ENCODE measurements at places on chromosomes 7 and 10.

DNA sequence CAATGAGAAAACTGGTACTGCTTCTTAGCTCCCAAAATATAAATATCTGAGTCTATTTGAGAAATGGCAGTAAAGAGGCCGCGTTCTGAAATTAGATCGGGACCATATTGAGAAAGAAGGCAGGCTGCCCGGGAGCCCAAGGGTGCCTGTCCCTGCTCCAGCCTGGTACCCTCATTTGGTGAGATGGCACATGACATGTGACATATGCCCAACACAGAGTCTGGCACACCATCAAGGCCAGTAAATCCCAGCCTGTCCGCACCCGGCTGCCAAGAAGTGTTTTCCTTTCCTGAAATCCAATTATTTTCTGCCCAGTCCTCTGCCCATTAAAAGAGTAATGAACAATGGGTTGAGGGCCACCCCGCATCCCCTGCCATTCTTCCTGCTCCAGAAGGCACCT is 66.4 kb downstream of the CDH23 start:
- no peak for DNase-seq

DNA sequence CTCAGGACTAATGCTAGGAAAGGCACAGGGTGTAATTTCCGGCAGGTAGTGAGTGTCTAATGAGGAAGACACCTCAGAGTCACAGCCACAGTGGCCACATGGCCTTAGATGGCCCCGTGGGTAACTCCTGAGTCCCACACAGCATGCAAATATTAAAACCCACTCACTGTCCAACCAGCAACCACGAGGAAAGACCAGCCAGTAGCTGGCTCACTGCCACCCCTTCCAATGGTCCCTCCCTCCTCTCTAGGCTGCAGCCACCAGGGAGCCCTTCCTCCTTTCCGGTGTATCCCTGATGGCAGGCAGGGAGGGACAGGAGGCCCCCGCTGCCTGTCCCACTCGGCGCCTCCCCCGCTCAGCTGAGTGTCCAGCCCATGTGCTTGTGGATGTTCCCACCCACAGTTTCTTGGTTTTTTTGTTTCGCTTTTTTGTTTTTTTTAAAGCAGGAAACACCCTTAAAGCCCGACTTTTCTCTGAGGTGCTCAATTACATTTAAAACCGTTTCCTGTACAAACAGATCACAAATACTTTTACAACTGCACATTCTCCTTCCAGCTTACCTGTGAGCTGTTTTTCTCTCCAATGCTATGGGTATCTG is 9.2 kb downstream of the BNIP3 start:
- no peak for DNase-seq

DNA sequence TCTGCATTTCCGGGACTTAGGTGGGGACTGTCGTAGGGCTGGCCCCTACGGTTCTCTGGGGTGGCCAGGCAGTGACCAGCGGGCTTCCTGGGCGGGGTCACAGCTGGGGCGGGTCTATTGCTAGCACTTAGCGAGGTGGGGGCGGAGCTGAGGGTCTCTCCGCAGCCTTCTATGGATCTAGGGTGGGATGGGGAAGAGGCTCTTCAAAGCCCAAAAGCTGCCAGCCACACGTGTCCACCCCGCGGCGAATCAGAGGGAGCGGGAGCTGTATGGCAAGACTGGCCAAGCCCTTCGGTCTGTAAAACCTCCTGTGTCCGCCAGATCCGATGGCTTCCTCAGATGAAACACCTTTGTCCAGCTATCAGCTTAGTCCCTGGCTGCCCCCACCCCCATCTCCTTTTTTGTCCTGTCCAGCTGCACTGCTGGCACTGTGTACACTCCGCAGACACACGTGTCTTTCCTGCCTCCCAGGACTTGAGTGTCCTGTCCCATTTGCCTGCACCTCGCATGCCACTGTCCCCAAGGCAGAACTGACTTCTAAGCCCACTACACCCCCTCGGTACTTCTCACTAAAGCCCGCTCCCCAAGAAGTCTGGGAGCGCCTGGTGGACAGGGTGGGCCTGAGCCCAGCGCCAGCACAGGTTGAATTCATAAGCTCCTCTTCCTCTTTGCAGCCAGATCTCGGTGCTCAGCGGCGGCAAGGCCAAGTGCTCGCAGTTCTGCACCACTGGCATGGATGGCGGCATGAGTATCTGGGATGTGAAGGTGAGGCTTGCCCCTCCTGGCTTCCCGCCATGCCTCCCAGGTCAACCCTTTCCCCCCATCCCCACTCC is 14.8 kb downstream of the PDAP1 start:
- DNase-seq: no peak

- DNase-seq: peak; percentile 95
Observed at GRCh38 chr7:132501956-132502355, 74.3 kb downstream of the PLXNA4 start.

DNA sequence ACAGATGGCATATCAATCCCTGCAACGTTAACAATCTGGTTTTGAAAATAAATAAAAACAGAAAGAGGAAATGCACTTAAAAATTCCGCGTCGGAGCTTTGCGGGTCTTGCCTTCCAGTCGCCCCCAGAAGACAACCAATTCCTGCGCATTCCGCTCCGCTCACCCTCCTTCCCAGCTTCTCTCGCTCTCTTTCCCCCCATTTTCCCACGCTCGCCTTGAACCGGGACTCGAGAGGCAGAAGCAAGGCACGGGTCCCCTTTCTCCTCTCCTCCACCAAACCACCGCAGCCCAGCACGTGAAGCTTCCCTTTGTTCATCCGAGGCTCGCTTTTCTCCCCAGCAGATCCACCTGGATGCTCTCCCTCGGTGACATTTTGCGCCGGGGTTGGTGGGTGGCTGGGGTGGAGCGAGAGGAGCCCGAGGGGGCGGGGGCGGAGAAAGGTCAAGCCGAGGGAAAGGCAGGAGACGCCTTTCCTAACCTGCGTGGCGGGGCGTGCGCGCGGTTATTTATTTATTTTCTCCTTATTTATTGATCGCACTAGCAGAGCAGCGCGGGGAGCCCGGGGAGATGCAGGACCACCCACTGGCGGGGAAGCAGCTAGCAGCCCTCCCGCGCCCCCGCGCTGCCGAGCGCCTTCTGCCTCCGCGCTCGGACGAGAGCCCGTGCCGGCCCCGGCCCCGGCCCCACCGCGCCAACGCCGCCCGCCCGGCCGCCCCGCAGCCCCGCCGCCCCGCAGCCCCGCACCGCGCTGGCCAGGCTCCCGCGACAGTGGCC is at the start of gene KCND2:
KCND2 (plus strand) TSS at position 475 of the 775 bp plus-strand sequence.
- no peak for DNase-seq

DNA sequence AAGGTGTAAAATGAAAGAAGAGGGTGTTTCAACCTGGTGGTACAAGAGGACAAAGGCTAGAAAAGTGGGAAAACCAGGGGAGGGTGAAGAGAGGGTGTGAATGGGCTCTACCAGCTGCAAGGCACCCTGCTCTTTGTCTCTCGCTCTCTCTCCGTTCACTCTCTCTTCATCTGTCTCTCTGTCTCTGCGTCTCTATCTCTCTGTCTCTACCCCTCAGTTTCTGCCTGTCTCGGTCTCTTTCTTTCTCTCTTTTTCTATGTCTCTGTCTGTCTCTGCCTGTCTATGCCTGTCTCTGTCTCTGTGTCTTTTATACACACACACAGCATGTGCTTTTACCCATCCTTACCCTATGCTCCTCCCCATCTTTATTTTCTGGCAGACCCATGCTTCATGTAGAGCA is 673 bp upstream of the LLCFC1 start:
- DNase-seq: no peak

DNA sequence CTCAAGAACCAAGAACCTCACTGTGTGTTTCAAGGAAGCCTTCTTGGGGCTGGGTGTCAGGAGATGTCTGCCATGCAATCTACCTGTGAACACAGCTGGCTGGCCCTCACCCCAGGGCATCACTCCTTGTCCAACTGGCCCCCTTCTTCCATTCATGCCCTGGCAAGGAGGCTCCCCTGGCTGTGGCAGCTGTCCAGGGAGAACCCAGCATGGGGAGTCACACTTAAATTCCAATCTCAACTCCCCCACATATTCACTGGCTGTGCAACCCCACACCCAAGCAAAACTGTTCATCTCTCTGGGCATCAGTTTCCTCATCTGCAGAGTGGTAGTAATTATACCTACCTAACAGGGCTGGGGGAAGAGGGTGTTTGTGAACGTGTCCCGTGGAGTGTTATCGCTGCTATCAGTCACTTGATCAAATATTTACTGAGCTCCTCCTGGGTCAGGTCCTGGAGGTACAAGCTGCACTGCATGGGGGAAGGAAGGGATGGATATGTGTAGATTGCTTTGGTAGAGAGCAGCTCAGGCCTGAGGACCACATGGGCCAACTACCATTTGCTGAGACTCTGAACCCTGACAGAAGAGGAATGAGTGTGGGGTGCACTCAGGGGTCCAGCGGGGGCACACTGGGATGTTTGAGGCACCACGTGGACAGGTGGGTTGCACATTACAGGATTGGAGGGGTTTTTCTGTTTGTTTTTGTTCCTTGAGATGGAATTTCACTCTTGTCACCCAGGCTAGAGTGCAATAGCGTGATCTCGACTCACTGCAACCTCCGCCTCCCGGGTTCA is 2.1 kb upstream of the GPRIN2 start:
- DNase-seq: no peak

DNA sequence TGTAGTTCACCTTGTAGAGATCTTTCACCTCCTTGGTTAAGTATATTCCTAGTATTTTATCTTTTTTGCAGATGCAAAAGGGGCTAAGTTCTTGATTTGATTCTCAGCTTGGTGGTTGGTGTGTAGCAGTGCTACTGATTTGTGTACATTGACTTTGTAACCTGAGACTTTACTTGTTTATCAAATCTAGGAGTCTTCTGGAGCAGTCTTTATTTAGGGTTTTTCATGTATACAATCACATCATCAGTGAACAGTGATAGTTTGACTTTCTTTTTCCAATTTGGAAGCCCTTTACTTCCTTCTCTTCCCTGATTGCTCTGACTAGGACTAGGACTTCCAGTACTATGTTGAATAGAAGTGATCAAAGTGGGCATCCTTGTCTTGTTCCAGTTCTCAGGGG is 33.8 kb downstream of the GPR22 start:
- no peak for DNase-seq

Data from pulmonary artery endothelial cell (primary cell).